Stimulated activated CD8-positive, alpha-beta memory T cell treated with anti-CD3 and anti-CD28 coated beads, Interleukin-4, amount 100 ng/mL, for 48 hours (primary cell): ENCODE measurements at places on chromosomes 6 and 20.

GRCh38 chr6:163900570-163900969 is 486.1 kb downstream of the QKI start:
- DNase-seq: no peak

GRCh38 chr6:77962070-77962469 is 309.2 kb downstream of the MEI4 start:
- no peak for DNase-seq

DNA sequence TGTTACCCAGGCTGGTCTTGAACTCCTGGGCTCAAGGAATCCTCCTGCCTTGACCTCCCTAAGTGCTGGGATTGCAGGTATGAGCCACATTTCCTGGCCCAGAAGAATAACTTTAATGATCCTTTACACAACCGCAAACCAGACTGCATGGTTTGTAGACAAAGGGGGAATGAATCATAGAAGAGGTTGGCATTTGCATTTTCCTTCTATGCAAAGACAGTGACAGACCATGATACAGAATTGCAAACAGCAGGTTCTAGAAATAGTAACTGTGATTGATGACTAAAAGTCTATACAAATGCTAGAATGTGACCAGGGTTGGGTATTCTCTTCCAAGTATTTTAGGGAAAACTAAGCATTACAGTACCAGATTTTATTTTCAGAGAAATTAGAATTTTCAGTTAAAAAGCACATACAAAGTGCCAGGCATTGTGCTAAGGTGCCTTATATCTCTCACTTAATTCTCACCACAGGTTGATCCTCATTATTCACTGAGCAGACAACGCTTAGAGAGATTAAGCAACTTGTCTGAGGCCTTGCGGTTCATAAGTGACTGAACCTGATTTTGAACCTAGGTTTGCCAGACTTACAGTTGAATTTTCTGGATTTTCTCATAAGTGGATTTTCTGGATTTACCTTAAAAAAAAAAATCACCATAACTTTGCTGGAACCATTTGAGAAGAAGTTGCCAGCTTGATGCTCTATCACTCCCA is 146.6 kb downstream of the ZFAND3 start:
- DNase-seq: no peak

- no peak for DNase-seq
These were observed 5.8 kb upstream of the ATXN1 start for GRCh38 chr6:16766836-16767745.

DNA sequence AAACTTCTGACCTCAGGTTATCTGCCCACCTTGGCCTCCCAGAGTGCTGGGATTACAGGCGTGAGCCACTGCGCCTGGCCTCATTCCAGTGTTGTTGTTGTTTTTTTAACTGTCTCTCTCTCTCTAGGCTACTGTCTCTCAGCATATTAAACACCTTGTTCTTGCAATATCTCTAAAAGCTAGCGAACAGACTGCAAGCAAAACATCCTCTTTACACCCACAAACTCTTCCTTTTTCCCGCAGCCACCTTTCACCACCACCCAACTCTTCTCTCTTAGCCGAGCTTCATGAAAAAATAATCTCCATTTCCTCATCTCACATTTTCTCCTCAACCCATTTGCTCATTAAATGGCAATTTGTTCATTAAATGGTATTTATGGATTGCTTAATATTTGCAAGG is 45.5 kb downstream of the SGK1 start:
- DNase-seq: no peak

DNA sequence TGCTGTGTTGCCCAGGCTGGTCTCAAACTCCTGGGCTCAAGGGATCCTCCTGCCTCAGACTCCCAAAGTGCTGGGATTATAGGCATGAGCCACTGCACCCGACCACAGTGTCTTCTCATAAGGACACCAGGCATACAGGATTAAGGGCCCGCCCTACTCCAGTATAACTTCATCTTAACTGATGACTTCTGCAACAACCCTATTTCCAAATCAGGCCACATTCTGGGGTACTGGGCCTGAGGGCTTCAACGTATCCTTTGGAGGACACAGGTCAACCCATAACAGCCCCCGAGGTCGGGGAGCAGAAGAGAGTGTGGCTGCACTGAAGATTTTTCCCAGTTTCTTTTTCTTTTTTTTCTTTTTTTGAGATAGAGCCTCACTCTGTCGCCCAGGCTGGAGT is 39.7 kb downstream of the SUN5 start:
- peak; percentile 20 for DNase-seq

GRCh38 chr6:32718879-32719278 is 22.3 kb upstream of the HLA-DQA2 start:
- no peak for DNase-seq

DNA sequence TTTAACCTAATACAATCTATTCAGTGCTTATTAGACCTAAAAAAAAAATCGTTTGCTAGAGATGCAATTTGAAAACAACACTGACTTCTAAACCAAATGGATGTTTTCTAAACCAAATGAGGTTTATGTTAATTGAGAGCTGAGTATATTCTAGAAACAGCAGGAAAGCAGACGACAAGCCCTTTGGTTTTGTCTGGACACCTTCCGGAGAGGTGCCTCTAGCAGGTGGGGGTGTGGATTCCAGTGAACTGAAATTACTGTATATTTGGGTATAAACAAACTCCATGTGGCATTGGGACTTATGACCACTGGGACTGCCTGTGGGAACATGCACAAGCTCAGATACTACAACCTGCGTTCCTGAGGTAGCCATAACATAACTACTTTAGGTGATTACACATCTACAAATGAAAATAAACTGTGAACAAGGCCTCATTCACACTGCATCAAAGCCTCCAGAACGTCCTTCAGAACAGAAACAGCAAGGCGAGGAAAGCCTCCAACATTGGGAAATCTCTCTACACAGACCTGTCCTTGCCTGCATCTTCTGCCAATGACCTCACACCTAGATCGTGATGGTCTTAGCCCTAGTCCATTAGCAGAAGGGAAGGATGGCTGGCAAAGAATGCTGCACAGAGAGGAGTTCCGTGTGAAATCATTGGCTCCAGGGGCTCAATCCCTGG is 206.8 kb upstream of the FOXQ1 start:
- no peak for DNase-seq

- no peak for DNase-seq
These were observed 28.7 kb downstream of the SMPDL3A start for GRCh38 chr6:122817766-122818165.

DNA sequence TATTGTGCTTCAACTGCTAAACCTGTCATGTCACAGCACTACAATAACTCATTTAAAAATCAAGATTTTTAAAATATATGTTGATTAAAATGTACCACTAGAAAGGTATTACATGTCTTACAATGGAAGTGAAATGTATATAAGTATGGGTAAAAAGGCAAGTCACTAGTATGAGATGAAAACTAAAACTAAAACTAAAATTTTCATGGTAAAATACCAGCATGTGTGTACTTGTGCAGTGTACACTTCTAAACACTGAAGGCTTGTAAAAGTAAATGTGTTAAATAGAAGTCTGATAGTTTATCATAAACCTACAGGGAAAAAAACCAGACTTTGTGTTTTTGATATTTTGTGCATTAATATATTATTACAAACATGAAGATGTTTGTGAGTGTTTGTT is 13.7 kb upstream of the TMEM244 start:
- DNase-seq: no peak

DNA sequence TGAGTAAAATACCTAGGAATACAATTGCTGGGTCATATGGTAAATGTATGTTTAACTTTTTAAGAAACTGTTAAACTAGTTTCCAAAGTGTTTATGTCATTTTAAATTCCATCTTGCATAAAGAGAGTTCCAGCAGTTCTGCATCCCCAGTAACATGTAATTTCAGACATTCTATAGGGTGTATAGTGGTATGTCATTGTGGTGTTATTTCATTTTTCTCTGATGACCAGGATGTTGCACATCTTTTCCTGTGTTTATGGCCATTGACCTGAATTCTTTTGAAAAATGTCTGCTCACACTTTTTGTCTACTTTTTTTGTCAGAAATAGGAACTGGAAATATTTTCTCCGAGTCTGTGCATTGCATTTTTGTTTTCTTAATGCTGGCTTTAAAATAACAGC is 128.9 kb downstream of the TMEM200A start:
- DNase-seq: no peak
